Transverse colon (tissue), 4 donors: ENCODE measurements at places on chromosomes 6 and 20. TPM values are rescaled to one million over a fixed set of nuclear protein-coding genes. Genes with fewer than 3 reads are reported as not detected.

Gene HLA-DRA
- total RNA-seq = 37.0 TPM

Gene TINAG
- 27.5 TPM for total RNA-seq

Gene C2
- 7.6 TPM for total RNA-seq

Gene NEDD9
- 82.7 TPM for total RNA-seq

Gene ATP6V1G2
- total RNA-seq = not detected

Gene ISM1
- not detected for total RNA-seq

Gene ZNF311
- total RNA-seq = not detected

Gene MEI4
- under 0.01 TPM for total RNA-seq

Gene ZC2HC1B
- total RNA-seq = not detected

Gene DAAM2
- 31.6 TPM for total RNA-seq

Gene RMND1
- total RNA-seq = 27.2 TPM

Gene TRIM27
- 237 TPM for total RNA-seq

Gene BTN1A1
- not detected for total RNA-seq

Gene SRSF12
- not detected for total RNA-seq

Gene MDFI
- total RNA-seq = not detected

Gene TNF
- total RNA-seq = not detected

Gene HLA-F
- total RNA-seq = 500 TPM

Gene STMND1
- 1.1 TPM for total RNA-seq

Gene ID1
- 1,015 TPM for total RNA-seq
